SK-N-SH treated with all-trans-retinoic acid at 6 μM for 48 hours (cell line): ENCODE measurements at places on chromosomes 11 and 22.

- ATAC-seq, result no peak
These were observed 13.1 kb downstream of the RCOR2 start for GRCh38 chr11:63903884-63904283.

DNA sequence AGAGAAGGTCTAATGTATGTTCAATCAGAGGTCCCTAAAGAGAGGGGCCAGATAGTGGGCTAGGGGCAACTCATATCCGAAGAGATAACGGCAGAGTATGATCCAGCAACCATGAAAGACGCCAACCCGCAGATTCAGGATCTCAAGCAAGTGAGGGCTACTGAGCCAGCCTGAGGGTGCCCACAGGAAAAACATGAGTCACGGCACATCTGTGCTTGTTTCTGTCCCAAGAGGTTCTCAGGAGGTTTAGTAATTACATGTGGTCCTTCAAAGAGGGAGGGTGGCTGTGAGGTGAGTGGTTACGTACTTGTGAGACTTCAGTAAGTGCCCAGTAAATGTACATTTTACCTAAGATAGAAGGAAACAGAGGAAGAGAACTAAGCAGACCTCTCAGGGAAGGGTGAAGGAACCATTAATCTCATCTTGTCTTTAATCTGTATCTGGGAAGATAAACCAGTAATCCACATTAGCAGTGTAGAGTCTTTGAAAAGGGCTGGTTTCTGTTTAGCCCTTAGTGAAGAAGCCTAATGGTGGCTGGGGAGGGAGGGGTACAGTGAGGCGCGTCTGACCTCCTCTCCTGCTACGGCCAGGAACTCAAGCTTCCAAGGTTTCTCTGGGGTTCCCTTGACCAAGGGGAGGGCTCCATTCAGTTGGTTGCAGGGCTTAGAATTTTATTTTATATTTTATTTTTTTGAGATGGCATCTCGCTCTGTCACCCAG, 10.2 kb downstream of the SIRT3 start:
- ATAC-seq, result no peak

DNA sequence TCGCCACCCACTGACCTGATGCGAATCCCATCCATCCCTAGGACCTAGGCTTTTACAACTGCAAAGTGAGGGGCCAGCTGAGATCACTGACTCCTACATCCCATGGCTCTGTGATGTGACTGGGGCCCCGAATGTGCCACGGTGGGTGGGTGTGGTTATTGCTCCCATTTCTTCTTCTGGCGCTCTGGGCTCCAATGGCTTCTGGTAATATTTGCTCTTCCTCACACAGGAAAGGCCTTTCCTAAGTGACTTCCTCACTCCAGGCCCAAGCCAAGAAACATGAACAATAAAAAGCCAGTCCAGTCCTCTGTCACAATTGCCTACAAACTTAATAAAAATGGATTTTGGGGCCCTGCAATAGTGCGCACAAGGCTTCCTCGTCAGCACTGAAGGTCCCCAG, 78.1 kb downstream of the GALNT18 start:
- no peak for ATAC-seq

DNA sequence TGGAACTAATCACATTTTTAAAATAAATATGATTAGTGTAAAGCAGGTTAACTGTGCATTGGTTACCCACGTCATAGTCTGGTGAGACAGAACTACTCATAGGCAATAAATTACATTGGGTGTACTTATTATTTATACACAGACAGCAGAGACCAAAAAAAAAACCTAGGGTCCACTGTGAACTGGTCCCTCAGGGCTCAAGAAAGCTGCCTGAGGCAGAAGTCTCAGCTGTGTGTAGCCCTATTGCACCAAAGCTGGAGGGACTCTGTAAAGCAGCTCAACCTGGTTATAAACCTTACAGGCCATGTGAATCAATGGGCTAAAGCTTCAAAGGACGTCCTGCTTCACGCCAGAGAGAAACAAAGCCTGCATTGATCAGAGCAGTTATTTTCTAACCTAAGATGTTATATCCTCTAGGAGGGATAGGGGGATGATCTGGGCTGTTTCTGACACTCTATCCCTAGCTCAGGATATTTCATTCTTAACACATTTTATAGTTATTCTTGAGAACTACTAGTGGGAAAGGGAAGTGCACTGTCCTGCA, 432.2 kb upstream of the ANO3 start:
- no peak for ATAC-seq

GRCh38 chr11:44223238-44223637, 86.7 kb downstream of the ALX4 start:
- peak; percentile 54 for ATAC-seq

GRCh38 chr11:116701297-116701801, 71.4 kb downstream of the BUD13 start:
- ATAC-seq, result no peak

DNA sequence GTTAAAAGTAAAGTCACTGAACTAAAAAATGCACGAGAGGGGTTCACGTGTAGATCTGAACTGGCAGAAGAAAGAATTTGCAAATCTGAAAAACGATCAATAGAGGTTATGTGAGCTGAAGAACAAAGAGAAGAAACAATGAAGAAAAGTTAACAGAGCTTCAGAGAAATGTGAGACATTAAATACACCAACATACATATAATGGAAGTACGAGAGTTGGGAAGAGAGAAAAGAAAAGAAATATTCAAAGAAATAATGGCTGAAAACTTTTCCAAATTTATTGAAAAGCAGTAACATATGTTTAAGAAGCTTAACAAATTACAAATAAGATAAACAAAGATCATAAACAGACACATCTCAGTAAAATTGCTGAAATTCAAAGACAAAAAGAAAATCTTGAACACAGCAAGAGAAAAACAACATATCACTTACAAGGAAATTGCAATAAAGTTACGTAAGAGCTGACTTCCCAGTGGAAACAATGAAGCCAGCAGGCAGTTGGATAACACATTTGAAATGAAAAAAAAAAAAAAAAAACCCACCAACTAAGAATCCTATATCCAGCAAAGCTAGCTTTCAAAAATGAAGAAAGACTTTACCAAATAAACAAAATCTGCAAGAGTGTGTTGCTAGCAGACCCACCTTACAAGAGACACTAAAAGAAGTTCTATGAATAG, 56.8 kb downstream of the EMSY start:
- no peak for ATAC-seq

DNA sequence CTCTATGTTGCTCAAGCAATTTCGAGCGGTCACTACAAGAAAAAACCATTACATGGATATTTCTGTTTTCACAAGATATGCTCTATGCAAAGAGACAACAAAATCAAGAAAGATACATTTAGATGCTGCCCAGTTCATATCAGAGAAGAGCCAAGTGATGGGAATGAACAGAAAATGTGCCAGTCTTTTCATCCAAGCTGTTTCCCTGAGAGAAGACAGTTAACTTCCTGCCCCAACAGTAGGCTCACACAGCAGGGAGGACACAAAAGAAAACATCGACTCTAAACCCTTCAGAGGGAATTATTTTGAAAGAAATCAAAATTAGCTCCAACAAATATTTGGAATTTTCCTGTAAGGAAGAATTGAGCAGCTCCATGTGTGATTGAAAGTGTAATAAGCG, 11.6 kb downstream of the JAML start:
- no peak for ATAC-seq
